ENCODE measurements at places on chromosomes 7 and 10.

DNA sequence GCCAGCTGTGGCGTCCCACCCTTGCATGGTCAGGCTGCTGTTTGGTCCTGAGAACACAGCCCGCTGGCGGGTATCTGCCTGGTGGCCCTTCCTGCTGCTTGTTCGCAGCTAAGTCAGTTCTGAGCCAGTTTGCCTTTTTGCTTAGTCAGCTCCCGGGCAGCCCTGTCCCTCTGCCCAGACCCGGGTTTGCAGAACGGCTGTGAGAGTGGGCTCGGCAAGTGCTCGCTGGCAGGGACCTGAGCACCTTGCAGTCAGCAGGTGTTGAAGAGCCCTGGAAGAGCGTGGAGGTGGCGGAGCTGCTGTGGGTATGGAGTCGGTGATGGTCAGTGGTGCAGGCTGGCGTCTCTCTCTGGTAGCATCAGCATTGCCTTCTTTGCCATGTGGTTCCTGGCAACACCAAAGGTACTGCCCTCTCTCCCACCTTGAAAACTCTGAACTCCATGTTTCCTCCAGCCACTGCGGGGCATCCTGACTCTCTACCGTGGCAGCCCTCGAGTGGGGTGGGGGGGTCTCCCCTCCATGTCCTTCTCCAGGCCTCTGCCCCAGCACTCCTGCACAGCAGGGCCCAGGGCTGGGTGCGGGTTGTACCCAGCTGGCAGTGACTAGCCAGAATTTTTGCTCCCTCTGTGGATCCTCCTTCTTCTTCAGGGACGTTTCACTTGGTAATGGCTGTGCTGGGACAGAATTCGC lies 4.6 kb downstream of the INPP5A start:
- DNase-seq = no peak

GRCh38 chr7:137909042-137909441 lies 62.3 kb upstream of the DGKI start:
- DNase-seq = no peak

DNA sequence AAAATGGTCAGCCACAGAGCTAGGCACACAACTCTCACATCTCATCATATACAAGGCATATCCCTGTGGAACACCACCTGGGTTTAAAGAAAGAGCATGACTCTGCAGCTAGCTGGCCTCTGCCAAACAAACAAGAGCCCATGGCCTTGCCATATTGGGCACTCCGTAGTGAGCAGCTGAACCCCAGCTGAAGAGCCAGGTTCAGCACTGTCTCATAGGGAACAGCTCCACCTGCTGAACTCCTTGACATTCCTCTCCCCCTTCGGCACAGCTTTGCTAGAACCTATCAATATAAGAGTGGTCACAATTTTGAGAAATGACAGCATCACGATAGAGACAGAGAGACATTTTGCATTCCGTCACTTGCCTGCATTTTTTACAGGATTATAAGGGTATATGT lies 20.0 kb downstream of the SORCS1 start:
- DNase-seq = no peak

DNA sequence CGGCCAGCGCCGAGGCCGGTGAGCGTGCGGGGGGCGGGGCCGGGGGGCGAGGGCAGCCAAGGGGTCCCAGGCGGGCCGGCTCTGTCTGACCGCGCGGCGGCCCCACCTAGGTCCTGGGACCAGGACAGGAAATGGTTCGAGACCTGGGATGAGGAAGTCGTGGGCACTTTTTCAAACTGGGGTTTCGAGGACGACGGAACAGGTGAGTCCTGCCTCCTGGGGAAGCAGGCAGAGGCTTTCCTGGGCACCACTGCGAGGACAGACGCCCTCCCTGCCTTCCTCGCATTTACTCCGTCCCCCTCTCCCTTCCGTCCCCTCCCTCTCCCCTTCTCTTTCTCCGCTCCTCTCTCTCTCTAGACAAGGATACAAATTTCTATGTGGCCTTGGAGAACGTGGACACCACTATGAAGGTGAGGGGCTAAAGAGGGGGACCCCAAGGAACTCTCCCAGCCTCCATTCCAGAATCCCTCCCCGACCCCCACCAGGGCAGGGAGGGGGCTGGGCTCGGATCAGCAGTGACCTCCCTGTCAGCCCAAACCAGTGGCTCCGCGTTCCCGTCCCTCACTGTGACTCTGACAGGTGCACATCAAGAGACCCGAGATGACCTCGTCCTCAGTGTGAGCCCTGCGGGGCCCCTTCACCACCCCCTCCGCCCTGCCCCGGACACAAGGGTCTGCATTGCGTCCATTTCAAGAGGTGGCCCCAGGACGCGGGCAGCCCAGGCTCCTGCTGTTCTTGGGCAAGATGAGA lies 2.6 kb upstream of the MUC12 start:
- no peak for DNase-seq

- DNase-seq = peak; percentile 88
Measured at GRCh38 chr7:23791721-23792120, 81.7 kb downstream of the STK31 start.

Measured in brain (organoid and tissue), 16 donors.